ENCODE measurements at places on chromosomes 7 and 10.

- no peak for DNase-seq
Observed at GRCh38 chr7:134024739-134025138, 102.4 kb upstream of the LRGUK start.

DNA sequence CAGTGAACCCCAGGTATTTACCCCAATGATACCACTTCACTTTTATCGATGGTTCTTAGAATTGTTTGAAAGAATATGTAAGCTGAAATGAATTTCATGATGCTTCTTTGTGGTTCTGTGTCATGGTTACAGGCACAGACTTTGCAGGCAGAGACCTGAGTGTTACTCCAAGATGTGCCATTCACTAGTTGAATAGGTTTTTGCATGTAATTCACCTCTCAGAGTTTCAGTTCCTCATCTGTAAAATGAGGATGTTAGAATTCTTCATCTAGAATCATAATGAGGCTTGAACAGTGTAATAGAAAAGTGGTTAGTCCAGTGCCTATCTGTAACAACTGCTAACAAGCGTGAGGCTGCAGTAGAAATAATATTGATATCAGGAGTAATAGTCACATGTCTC lies 54.6 kb downstream of the VSTM2A start:
- no peak for DNase-seq

DNA sequence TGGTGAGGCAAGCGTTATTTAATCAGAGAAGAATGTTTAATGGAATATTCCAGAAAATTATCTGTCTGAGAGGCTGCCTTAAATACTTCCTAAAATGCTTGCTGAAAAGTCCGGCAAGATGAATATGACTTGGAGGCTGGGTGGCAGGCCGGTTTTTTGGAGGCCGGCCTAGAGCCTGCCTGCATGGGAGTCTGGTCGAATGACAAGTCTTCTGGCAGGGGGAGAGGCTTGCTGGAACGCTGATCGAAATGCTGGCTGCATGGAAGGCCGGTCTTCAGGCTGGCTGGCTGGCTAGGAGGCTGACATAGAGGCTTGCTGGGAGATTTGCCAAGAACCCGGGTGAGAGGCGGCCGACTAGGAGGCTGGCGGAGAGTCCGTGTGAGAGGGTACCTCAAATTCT lies 135.7 kb downstream of the OR13A1 start:
- DNase-seq, result no peak

DNA sequence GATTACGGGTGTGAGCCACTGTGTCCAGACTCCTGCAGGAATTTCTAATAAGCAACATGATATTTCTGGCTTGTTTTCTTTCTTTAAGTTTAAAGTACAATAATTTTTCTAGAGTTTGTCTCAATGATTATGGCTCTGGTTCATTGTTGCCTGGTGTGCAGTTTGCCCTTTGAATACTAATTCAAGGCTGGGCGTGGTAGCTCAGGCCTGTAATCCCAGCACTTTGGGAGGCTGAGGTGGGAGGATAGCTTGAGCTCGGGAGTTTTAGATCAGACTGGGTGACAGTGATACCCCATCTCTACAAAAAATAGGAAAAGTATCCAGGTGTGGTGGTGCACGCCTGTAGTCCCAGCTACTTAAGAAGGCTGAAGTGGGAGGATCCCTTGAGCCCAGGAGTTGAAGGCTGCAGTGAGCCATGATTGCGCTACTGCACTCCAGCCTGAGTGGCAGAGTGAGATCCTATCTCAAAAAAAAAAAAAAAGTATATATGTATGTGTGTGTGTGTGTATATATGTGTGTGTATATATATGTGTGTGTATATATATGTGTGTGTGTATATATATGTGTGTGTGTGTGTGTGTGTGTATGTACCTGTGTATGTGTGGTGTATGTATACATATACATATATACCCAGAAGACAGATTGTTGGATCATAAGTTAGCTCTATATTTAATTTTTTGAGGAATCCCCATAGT lies 8.2 kb downstream of the ADIRF start:
- no peak for DNase-seq

GRCh38 chr10:117964536-117964935 lies 82.2 kb downstream of the RAB11FIP2 start:
- DNase-seq, result no peak

DNA sequence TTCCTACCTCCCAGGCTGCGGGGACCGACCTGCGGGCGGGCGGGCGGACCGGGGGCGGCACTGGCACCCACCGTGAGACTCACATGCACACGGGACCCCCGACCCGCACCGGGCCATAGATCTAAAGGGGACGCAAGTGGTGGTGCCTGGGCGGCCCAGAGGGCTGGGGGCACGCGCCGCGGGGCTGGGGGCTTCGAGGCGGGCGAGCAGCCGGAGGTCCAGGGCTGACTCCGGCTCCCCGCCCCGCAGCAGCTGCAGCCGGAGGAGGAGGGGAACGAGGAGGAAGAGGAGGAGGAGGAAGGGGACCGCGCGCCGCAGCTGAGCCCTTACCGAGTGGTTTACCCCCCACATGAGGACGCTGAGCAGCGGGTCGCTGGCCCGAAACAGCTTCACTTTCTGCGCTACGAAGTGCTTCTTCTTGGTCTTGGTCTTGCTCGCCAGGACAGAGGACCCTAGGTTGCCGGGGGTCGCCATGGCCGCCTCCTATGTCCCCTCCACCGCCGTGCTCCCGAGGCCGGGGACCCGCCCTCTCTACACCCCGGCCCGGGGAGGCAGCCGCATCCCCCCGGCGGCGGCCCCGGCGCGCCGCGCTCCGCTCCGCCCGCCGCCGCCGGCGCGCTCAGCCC lies 412 bp downstream of the PIP4K2A start:
- peak; percentile 13 for DNase-seq

GRCh38 chr10:23096802-23097549 lies 1.6 kb downstream of the MSRB2 start:
- no peak for DNase-seq

GRCh38 chr10:124683814-124684213 lies 60.4 kb downstream of the FAM53B start:
- DNase-seq, result no peak

GRCh38 chr10:49632406-49633317 lies 18.8 kb downstream of the CHAT start:
- no peak for DNase-seq

GRCh38 chr7:41745451-41745850 lies 42.6 kb upstream of the INHBA start:
- no peak for DNase-seq

- DNase-seq, result no peak
Observed at GRCh38 chr7:84971360-84971759, 215.5 kb downstream of the SEMA3D start.

DNA sequence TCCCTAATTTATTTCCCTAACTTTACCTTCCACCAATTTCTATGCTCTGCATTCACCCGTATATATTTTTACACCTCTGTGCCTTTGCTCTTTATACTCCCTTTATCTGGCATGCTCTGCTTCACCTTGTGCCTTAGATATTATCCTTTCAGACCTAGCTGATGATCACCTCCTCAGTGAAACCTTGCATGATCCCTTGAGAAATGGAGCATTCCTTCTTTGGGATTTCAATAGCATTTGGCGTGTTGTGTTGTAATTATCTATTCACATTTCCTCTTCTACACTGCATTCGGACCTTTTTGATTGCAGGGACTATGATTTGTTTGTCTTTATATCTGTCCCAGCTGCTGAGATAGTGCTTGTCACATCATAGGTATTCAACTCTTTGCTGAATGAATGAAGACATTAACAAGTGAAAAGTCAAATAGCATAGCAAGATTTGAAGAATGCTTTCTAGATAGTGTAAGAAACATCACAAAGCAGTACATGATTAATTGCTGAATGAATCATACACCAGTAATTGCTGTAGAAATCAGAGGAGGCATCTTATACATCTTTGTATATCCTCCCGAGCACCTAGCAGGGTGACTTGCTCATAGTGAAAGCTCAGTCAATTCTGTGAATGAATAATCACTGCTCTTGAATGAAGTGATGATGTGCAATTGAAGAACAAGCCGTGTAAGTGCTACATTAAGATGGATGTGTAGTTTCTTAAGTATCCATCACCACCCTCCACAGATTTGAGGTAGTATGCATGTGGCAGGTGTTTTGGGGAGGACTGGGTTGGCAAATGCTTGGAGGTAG lies 2.0 kb upstream of the TM9SF3 start:
- DNase-seq, result no peak

- DNase-seq, result no peak
Observed at GRCh38 chr7:27727058-27727457, 12.9 kb upstream of the TAX1BP1 start.

- no peak for DNase-seq
Observed at GRCh38 chr10:49550563-49550962, 11.6 kb upstream of the ERCC6 start.

DNA sequence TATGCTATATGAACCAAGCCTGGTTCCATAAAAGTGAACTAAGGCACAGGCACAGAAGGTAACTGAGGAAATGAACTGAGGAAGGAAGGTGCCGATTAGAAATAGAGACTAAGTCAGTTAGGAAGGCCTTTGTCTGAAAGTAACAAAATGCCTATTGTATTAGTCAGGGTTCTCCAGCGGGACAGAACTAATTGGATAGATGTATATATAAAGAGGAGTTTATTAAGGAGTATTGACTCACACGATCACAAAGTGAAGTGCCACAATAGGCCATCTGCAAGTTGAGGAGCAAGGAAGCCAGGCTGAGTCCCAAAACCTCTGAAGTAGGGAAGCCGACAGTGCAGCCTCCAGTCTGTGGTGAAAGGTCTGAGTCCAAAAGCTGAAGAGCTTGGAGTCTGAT lies 13.9 kb upstream of the PLXNA4 start:
- no peak for DNase-seq

DNA sequence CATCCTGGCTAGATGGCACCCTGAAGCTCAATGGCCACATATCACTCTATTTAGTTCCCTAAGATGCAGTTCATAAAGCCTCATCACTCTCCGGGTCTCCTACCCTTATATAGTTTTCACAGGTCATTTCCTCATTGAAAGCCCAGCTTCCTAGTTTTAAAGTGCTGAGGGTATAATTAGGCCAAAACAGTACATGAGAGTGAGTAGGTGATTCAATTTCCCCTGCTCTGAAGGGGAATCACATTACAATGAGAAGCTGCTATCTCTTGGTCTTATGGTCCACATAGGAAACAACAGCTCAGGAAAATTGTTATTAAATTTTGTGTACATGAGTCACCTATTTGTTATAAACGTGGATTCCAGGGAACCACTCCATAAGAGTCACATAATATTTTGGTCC lies 162.0 kb downstream of the SEMA3E start:
- DNase-seq, result no peak

DNA sequence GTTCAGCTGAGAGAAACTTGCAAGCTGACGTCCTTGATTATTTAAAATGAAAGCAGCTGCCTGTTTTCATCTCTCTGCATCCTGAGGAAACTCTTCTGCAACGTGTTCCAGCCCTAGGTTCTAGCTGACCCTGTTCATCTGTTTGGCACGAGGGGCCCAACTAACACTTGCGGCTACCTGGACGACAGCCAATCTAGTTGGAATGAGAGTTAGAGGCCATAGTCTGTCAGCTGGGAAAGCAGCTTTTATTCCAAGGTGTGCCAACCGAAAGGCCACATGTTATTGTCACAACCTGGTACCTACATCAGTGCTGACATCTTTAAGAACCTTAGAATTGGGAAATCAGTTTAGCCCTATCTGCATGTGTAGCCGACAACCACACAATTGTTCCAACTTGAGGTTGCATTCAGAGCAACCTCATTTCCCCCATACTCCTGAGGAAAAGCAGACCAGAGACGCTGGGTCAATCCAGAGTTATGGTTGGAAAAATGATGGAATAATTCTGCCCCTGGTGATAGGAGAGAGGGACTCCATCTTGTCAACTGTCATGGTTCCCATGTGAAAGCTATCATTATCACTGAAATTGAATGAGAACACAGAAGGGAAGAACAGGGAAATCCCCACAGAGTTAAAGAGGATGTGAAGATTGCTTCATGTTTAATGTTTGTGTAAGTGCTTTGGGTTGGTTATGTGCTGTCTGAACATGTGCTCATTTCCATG lies 121.6 kb downstream of the EGFR start:
- no peak for DNase-seq

DNA sequence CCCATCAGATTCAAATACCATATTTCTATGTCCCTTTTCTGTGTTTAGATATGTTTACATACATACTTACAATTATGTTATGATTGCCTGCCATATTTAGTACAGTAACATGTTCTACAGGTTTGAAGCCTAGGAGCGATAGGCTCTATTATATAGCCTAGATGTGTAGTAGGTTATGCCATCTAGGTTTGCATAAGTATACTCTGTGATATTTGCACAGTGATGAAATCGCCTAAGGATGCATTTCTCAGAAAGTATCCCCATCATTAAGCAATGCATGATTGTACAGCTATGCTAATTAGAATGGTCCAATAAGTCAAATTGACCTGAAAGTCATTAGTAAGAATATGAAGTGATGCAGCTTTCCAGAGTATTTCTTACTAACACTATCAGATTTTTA lies 1171.7 kb upstream of the LRRTM3 start:
- no peak for DNase-seq

GRCh38 chr7:95686109-95686508 lies 86.2 kb upstream of the DYNC1I1 start:
- no peak for DNase-seq

- no peak for DNase-seq
Observed at GRCh38 chr10:28980264-28980663, 302.9 kb downstream of the BAMBI start.

DNA sequence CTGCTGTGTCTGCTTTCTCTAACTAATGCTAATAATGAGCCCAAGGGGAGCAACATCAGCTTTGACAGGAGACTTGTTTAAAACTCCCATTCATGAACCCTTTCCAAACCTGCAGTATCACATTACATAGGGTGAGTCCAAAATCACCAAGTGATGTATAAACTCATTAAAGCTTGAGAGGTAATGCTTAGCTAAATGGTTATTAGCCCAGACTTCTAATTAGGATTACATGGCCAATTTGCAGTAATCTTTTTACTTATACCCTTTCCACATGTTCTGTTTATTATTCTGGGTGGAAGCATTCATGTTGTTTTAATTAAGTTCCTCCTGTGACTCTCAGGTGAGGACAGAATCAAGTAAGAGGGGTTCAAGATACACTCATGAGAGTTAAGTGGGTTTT lies 17.5 kb downstream of the ZNF138 start:
- DNase-seq, result no peak

DNA sequence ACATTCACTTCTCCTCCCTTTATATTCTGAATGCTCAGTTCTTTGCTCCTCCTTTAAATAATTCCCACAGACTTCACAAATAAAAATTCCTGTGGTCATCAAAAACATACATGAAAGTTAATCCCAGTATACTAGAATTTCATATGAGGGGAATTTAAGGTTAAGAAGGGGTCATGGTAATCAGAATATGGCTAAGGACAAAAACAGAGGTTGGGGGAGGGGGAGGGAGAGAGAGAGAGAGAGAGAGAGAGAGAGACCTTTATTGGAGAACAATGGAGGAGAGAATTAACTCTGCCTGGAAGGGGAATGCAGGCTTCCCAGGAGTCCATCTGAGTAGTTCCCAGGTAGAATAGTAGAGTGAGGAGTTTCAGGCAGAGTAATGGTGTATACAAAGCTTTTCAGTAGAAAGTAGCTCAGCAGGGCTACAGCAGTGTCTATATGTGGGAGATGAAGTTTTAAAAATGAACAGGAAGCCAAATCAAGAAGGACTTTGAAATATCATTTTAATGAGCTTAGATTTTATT lies 5.2 kb upstream of the CUBN start:
- no peak for DNase-seq

- no peak for DNase-seq
Observed at GRCh38 chr7:88217675-88218428, 2.0 kb downstream of the SRI start.

- no peak for DNase-seq
Observed at GRCh38 chr10:80161321-80162083, 29.0 kb downstream of the PLAC9 start.
